Fibroblast of skin of left biceps (primary cell): ENCODE measurements at places on chromosomes 13 and 19.

GRCh38 chr13:27774169-27774568 lies 18.1 kb upstream of the GSX1 start:
- DNase-seq = no peak

DNA sequence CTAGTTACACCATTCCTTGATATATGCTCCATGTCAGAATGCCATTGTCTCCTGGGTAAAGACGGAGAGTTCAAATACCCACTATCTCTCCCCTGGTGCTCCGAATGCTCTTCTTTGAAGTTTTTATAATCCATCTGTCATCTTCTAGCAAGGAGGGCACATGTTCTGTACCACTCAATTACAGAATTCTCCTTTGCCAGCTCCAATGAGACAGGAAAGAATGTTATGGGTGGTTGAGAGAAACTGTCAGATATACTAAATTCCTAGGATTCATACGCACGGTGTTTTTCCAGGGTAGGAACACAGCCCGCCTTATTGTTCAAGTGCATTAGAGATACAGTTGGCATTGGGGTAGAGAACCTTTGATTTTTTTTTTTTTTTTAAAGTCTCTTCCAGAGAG lies 118.0 kb upstream of the ZNF536 start:
- no peak for DNase-seq

- no peak for DNase-seq
Observed at GRCh38 chr13:74423434-74423833, 289.2 kb upstream of the KLF12 start.

- peak; percentile 11 for DNase-seq
Observed at GRCh38 chr19:3544742-3545668, 6.0 kb downstream of the TEKTIP1 start.

- no peak for DNase-seq
Observed at GRCh38 chr13:36357692-36358091, 11.5 kb upstream of the SPART start.

DNA sequence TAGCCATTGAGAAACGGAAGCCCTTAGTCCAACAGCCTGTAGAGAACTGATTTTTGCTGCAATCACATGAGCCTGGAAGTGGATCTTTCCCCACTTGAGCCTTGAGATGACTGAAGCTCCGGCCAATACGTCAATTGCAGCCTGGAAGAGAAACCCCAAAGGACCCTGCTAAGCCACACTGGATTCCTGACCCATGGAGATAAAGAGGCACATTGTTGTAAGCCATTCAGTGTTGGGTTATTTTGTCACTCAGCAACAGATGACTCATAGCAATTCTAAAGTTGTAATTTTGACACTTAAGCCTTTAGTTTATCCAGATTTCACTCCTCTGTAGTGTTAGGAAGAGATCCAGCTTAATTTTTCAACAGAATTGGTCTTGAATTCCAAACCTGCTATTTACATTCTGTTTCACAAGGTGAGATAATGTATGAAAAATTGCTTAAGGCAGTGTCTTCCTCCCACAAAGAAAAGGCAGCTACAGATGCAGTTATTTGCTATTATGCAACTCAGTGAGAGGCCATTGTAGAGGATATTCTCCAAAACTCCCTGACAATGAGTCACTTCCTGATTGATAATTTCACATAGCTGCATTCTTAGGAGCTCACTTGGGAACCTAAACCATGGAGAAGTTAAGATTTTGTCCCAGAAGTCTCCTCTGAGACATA lies 59.4 kb upstream of the TSHZ3 start:
- peak; percentile 69 for DNase-seq

DNA sequence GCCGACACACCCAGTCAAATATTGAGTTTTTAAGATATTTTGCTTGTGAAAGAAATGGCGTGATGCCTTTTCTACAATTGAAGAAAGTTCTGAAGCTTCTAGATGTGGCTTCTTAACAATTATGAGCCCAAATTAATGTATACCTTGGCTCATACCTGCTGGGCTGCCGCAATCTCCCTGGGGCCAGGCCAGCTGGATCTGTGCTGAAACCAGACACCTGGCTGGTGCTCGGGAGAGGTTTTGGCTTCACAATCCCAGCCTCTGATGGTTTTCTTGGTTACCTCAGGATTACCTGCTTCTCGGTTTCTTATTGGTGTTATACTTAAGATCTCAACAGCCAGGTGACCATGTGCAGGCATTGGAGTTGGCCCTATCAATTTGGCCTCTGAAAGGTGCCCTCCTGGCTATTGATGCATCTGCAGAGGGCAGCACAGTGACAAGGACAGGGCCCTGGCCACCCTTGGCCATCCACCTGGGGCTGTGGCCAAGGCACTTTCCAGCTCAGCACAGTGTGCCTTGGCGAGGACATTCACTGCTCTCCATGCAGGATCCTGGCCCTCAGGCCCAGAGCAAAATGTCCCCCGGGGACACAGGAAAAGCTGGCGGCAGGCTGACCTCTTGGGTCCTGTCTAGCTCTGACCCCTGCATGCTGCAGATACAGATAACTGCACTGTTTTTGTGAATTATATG lies 305.0 kb downstream of the ZNF536 start:
- no peak for DNase-seq

- DNase-seq = no peak
Observed at GRCh38 chr19:7917267-7918061, 2.7 kb upstream of the SNAPC2 start.

DNA sequence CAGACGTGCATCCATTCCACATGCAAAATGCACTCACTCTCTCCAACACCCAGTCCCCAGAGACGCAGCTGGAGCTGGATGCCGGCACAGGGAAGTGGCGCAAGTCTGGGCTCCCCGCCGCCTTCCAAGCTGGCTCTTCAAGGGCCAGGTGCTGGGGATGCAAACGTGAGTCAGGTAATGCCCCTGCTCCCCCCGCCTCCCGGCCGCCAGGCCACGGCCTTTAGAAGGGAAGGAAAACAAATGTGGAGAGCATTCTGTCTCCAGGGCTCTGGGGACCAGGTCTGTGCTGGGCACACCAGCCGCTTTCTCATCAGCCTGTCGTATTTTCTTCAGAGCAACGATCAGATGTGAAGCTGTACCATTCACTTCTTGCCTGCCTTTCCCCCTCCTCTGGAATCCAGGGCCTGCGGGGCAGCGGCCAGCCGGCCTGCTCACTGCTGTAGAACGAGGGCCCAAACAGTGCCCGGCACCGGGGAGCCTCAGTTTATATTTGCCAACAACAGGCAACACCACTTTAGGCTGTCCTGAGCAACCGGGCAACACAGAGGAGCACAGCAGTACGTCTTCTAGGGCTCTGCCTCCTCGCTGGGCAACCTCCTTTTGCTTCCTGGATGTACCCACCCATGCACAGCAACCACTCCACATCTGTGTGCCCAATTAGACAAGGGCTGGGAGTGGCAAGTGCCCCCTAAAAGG lies 3.8 kb downstream of the RAB20 start:
- DNase-seq = no peak

DNA sequence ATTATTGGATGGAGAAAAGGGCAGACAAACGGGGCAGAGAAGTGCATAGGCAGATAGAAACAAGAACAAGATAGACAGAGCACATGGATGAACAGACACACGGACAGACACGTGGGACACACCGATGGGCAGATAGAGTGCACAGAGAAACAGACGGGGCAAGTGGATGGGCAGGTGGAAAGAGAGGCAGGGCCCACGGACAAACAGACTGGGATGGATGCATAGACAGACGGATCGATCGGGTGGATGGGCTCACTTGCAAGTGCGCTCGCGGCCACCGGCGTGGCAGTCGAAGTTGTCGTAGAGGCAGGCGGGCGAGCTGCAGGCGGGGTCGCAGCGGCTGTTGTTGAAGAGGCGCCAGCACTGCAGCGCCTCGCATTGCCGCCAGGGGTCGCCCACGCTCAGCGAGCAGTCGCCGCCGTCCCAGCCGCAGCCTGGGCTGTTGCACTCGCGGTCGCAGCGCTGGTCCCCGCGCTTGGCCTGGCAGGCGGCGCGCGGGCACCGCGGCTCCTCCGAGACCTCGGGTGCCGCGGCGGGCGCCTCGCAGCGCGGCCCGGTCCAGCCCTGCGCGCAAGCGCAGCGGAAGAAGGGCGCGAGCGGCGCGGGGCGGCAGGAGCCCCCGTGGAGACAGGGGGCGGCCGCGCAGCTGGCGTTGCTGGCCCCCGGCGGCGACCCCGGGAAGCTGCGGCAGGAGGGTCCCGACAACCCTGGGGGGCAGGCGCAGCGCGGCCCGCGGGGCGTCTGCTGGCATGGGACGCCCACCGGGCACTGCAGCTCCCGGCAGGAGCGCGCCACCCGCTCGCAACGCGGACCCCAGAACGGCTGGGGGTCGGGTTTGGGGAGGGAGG lies 23.3 kb downstream of the NOTCH3 start:
- no peak for DNase-seq

GRCh38 chr19:2207991-2208860 lies 27.9 kb downstream of the PLEKHJ1 start:
- DNase-seq = peak; percentile 9

- DNase-seq = no peak
Observed at GRCh38 chr19:10766671-10767201, 48.9 kb downstream of the DNM2 start.

DNA sequence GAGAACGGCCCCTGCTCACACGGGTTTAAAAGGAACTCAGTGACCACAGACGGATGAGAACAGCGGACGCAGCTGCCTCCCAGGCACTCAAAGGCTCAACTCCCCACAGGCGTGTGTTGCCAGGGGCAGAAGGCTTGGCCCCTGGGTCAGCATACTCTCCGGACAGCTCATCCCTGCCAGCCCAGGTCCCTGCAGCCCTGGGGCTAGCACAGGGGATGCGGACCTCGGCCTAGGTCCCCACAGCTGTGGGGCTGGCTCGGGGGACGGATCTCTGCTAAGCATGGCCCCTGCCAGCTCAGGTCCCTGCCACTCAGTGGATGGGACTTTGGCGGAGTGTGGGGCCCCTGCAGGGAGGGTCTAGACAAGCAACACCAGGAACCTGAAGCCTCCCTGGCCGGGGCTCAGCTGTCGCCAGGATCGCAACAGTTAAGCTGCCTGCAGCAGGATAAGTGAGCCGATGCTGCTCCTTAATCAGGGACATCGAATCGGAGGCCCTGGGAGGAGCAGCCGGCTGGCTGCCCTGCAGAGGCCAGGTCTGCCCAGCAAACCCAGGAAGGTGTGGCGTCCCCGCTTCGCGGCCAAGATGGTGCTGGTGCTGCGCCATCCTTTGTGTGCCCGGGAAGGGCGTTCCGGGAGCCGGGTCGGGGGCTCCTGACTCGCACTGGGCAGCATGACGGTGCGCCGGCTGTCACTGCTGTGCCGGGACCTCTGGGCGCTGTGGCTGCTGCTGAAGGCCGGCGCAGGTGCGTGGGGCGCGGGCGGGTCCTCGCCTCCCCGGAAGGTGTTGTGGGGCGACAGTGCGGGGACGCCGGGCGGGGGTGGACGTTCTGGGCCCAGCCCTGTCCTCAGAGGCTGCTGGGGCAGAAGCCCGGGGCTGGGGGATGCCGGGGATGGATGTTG lies 32.5 kb downstream of the MCF2L start:
- no peak for DNase-seq
